ENCODE measurements at places on chromosomes 3 and 15. TPM values are rescaled to one million over a fixed set of nuclear protein-coding genes. Genes with fewer than 3 reads are reported as not detected.
A peak's percentile ranks its signal among the peaks of the same experiment; 100 is the strongest.

Gene ALS2CL
- 7.6 TPM for polyA plus RNA-seq

DNA sequence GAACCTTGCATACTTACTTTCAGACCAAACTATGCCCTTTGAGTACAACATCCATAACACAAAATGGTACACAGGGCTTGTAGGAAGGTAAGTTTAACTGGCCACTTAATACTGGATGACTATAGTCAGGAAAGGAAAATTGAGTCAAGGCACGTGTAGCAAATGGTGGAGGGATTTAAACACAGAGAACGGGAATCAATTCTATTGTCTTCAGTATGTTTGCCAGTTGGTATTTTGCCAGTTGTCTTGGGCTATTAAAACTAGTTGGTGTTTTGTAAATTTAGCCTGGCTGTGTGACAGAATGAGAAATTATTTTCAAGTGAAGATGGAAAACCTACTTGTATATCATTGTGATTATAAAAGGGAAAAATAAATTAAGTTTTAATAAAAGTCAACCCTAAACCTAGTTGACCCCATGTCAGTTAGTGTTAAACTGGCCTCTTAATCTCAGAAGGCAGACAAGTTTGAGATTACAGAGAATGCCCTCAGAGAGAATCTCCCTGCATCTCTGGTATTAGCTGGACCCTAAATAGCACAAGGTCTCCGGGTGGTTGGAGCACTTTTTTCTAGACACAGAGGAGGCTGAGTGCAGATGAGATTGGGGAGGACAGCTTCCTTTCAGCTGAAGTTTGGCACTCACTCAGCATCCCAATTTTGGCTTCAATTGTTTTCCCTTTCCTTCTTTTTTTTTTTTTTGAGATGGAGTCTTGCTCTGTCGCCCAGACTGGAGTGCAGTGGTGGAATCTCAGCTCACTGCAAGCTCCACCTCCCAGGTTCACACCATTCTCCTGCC is 91.2 kb downstream of the MB21D2 start:
- no peak for DNase-seq

DNA sequence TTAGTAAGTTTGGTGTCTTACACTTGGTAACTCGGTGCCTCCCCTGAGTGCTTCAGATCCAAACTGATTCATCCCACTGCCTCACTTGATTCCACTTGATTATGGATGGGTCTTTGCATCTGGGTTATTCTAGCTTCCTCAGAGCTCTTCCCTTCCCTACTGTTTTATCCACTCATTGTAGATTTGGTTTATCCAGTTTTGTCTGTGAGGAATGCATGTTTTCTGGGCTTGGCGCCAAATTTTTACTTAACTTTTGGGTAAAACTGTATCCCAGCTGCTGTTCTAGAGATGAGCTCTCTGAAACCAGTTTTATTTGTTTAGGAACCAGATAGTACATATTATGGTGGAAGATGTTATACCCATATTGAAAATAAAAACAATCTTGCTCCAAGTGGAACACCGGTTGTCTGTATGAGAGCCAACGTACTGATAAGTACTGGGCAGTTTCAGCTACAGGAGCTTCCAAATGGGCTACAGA is 20.9 kb downstream of the RAD54L2 start:
- DNase-seq: no peak

- no peak for DNase-seq
These were observed 51.3 kb downstream of the GPD1L start for GRCh38 chr3:32157600-32158264.

- no peak for DNase-seq
These were observed 508.6 kb downstream of the SHQ1 start for GRCh38 chr3:72339670-72340030.

GRCh38 chr15:32029409-32029861 is 880 bp upstream of the CHRNA7 start:
- no peak for DNase-seq

GRCh38 chr3:185653949-185654757 is 68.1 kb downstream of the SENP2 start:
- no peak for DNase-seq

GRCh38 chr3:178087376-178087775 is 448.9 kb upstream of the KCNMB2 start:
- DNase-seq: no peak

DNA sequence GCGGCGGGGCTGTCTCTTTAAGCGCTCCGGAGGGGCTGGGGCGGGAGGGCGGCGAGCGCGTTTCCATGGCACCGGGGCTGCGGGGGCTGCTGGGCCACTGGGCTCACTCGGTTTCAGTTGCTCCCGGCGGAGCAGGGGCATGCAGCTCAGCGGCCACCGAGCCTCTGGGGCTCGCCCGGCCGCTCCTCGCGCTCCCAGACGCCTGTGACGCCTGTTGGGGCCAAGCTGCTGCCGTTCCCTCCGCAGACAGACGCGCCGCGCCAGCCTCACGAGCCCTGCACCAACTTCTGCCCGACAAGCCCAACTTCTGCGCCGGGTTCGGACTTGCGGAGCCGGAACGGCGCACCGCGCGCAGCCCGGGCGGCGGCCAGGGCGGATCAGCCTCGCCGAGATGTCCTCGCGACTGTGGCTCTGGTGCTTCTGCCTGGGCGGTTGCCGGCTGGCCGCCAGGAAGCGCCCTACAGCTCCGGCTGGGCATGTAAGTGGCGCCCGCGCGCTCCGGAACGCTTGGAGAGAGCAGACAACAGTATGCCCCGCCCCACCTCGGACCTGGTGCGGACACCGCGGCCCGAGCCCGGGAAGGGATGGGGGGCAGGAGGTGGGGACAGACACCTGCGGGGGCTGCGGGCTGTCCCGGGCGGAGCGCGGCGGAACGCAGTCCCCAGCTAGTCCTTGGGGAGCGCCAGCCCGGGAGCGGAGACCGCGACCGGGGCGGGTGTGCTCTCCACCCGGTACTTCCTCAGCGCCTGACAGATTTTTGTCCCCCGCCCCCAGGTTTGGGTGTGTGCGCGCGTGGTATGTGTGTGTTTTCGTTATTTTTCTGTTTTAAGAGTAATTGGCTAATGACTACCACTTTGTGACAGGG is 154.1 kb upstream of the GOLIM4 start:
- peak; percentile 58 for DNase-seq

DNA sequence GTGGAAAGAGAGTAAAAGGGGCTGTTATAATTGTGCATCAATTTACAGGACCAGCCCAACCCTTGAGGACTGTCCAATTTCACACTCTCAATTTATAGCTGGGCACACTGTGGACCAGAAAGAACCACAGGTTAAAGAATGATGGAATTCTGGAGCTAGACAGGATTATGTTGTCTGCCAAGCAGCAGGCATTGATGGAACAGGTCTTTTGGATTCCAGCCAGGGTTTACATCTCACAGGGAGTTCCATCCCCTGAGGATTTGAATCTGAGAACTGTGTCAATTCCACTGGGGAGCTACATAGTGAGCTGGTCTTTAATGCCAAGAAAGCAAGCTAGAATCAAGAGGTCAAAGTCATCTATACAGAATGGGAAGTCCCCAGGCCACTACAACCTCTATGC is 389.5 kb upstream of the WNT5A start:
- no peak for DNase-seq

- no peak for DNase-seq
These were observed 607.2 kb downstream of the OTOL1 start for GRCh38 chr3:162103808-162104207.

DNA sequence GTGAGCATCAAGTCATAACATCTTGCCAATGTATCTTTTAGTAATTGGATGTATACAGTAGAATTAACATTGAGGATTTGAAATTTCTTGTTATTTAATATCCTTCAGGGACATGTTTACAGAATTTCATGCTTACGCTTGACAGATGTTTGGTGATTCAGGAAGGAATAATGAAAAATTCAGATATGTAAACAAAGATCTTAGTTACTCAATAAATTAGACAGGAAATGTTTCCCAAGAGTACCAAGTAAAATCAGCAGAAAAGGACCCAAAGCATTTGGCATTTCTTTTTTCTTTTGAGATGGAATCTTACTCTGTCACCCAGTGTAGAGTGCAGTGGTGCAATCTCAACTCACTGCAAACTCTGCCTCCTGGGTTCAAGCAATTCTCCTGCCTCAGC is 4.7 kb upstream of the COL6A5 start:
- no peak for DNase-seq

- DNase-seq: no peak
These were observed 50.3 kb downstream of the MEF2A start for GRCh38 chr15:99616129-99616528.

Data from left renal cortex interstitium (tissue), 4 donors.